T-helper 1 cell treated with Interleukin-12 subunit alpha and Interleukin-12 subunit beta and Interleukin-4 antibody, amounts not matched to agents 30 ng/mL and 1 ng/mL, for 36 hours (primary cell): ENCODE measurements at places on chromosomes 13 and 19. TPM values are rescaled to one million over a fixed set of nuclear protein-coding genes. Genes with fewer than 3 reads are reported as not detected.

The CCL25 gene
- total RNA-seq: 0.59 and 0.91 TPM in 2 replicates

The CABP5 gene
- total RNA-seq: not detected in 2 replicates

The TMIGD2 gene
- total RNA-seq: 33.2 and 34.6 TPM in 2 replicates

The ACER1 gene
- 0.76 and 0.81 TPM in 2 replicates for total RNA-seq

The SERP2 gene
- total RNA-seq: 0.80 and 1.7 TPM in 2 replicates

The POSTN gene
- total RNA-seq: not detected in 2 replicates

The ZNF844 gene
- total RNA-seq: 0.54 and 0.78 TPM in 2 replicates

The ZFP36 gene
- 74.5 and 80.1 TPM in 2 replicates for total RNA-seq

The GSX1 gene
- total RNA-seq: not detected in 2 replicates
